ENCODE measurements at places on chromosomes 2 and 18.

GRCh38 chr2:236718207-236718992, 148.8 kb downstream of the ACKR3 start:
- DNase-seq = peak; percentile 61

GRCh38 chr2:32342801-32343200, 14.0 kb upstream of the BIRC6 start:
- DNase-seq = no peak

GRCh38 chr2:8239531-8240088, 442.2 kb upstream of the ID2 start:
- DNase-seq = no peak

DNA sequence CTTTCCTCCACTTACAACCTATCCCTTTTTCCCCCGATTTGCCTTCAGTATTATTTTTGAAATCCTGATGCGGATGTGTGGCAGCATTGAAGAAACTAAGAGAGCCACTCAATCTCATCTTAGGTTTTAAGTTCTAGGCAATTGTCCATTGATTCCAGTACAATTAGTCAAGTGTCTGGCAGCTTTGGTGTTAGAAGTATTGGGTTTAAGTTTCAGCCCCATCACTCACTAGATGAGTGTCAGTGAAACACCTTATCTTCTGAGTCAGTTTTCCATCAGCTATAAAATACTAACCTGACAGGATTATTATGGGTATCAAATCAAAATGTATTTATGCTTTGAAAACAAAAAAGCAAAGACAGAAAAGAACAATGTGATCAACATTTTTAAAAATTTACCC, 16.8 kb upstream of the CUL3 start:
- no peak for DNase-seq

DNA sequence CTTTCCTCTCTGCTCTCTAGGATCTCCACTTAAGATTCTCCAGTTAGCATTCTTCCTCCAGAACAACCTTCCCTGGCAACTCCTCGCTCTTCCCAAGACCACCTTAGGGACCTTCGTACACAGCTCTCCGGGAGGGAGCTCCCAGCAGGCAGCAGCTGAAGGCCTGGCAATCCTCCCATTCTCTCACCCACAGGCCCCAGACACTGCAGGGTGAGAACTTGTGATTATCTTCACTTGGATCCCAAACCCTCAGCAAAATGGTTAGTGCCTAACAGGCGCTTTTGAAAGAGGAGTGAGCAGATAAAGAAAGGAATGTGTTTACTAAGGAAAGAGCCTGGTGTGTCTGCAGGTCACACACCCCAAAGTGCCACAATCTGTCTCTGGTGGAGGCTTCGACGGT, 83.8 kb upstream of the SNTG2 start:
- DNase-seq = no peak

GRCh38 chr2:27070653-27071276, 689 bp downstream of the OST4 start:
- DNase-seq = no peak

GRCh38 chr2:238425505-238425978, 1.2 kb upstream of the ASB1 start:
- DNase-seq = no peak

DNA sequence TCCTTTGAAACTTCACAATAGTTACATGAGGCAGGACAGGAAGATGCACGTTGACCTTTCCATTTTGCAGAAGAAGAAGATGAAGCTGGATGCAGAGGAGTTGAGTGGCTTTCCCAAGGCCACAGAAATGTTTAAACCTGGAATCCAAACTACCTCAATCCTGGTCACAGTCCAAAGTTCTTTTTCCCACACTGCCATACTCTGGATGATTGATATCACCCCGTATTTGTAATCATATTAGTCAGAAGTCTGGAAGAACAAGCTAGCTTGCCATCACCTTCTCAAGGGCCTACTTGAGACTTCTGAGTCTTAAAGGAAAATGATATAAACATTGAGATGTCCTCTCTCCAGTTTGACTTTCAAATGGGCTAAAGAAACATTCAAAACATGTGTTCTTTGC, 190.1 kb downstream of the LNPK start:
- no peak for DNase-seq

DNA sequence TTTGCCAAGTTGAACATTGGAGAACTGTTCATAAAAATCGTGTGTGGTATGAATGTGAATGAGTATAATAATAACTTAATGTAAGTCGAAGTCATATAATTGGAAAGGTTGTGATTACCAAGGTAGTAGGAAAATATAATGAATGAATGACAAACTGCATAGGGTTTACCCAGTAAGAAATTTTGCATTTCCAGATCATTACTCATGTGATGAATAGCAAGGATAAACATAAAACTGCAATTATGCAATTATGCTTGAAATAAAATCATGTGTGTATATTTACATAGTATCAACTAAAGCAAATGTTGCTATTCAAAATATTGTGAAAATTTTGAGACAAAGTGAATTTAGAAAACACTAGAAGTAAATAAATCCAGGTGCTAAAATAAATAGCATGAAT, 1108.7 kb upstream of the TMEFF2 start:
- no peak for DNase-seq

- DNase-seq = no peak
These were observed 75.2 kb downstream of the DPP4 start for GRCh38 chr2:161998857-161999256.
